Nasal cavity respiratory epithelium epithelial cell of viscerocranial mucosa (primary cell): ENCODE measurements at places on chromosomes 16 and 17. TPM values are rescaled to one million over a fixed set of nuclear protein-coding genes. Genes with fewer than 3 reads are reported as not detected.

The SRL gene
- under 0.01 TPM in 2 replicates for total RNA-seq

The GPR139 gene
- not detected in 2 replicates for total RNA-seq

The KDM6B gene
- total RNA-seq: 5.5 and 35.3 TPM in 2 replicates

The SPNS2 gene
- 3.2 and 14.7 TPM in 2 replicates for total RNA-seq

The TPSD1 gene
- total RNA-seq: not detected in 2 replicates

The YPEL2 gene
- 2.1 and 7.1 TPM in 2 replicates for total RNA-seq

The PMFBP1 gene
- 0.50 and 0.68 TPM in 2 replicates for total RNA-seq

The PRSS8 gene
- 31.1 and 54.2 TPM in 2 replicates for total RNA-seq

The CHST6 gene
- total RNA-seq: 1.0 and 2.8 TPM in 2 replicates

The ERCC4 gene
- total RNA-seq: 7.2 and 10.2 TPM in 2 replicates

The BCAR1 gene
- total RNA-seq: 30.1 and 77.1 TPM in 2 replicates

The C1QTNF8 gene
- total RNA-seq: not detected in 2 replicates

The TMIGD1 gene
- not detected in 2 replicates for total RNA-seq

The SYCE1L gene
- 0.14 and 0.34 TPM in 2 replicates for total RNA-seq

The RBBP6 gene
- 17.8 and 25.1 TPM in 2 replicates for total RNA-seq

The TNFAIP1 gene
- total RNA-seq: 44.8 and 49.6 TPM in 2 replicates

The SLC38A8 gene
- total RNA-seq: 0.34 TPM in 1 of 2 replicates, not detected in the other

The CDRT15 gene
- total RNA-seq: not detected in 2 replicates

The DHRS13 gene
- 7.9 and 10.0 TPM in 2 replicates for total RNA-seq

The OR1F1 gene
- 0.14 TPM in 1 of 2 replicates, not detected in the other for total RNA-seq

The TMEM204 gene
- under 0.01 and 0.28 TPM in 2 replicates for total RNA-seq

The LHX1 gene
- 2.7 TPM in 1 of 2 replicates, not detected in the other for total RNA-seq

The CENPX gene
- total RNA-seq: 11.7 and 17.8 TPM in 2 replicates

The PRAC1 gene
- total RNA-seq: not detected in 2 replicates

The CD68 gene
- 8.3 and 13.7 TPM in 2 replicates for total RNA-seq

The FNDC8 gene
- total RNA-seq: not detected in 2 replicates

The CORO1A gene
- total RNA-seq: 0.78 and 1.0 TPM in 2 replicates

The NSRP1 gene
- total RNA-seq: 17.4 and 18.8 TPM in 2 replicates

The CFAP119 gene
- 0.28 and 0.68 TPM in 2 replicates for total RNA-seq

The SLFN14 gene
- not detected in 2 replicates for total RNA-seq

The RNF222 gene
- total RNA-seq: 0.14 and 1.4 TPM in 2 replicates

The CTRB2 gene
- not detected in 2 replicates for total RNA-seq

The CHST4 gene
- under 0.01 and 0.85 TPM in 2 replicates for total RNA-seq

The PRDM7 gene
- not detected in 2 replicates for total RNA-seq

The CDH1 gene
- total RNA-seq: 438 and 526 TPM in 2 replicates

The KRTAP4-1 gene
- not detected in 2 replicates for total RNA-seq

The TLCD1 gene
- 5.0 and 7.2 TPM in 2 replicates for total RNA-seq

The ADORA2B gene
- total RNA-seq: 36.6 and 38.2 TPM in 2 replicates

The TRPV3 gene
- 0.36 and 5.5 TPM in 2 replicates for total RNA-seq

The GUCY2D gene
- total RNA-seq: 0.28 TPM in 1 of 2 replicates, not detected in the other

The DCTPP1 gene
- 15.5 and 25.6 TPM in 2 replicates for total RNA-seq

The ZNF276 gene
- total RNA-seq: 18.8 and 29.0 TPM in 2 replicates

The C16orf78 gene
- total RNA-seq: not detected in 2 replicates

The DBNDD1 gene
- 4.4 and 5.1 TPM in 2 replicates for total RNA-seq

The KRTAP2-1 gene
- not detected in 2 replicates for total RNA-seq

The TP53TG3F gene
- total RNA-seq: not detected in 2 replicates

The OSGIN1 gene
- total RNA-seq: 3.1 and 5.1 TPM in 2 replicates

The CIBAR2 gene
- not detected in 2 replicates for total RNA-seq

The ETV4 gene
- 2.3 and 4.8 TPM in 2 replicates for total RNA-seq

The OR3A3 gene
- total RNA-seq: not detected in 2 replicates

The PNMT gene
- total RNA-seq: not detected in 2 replicates

The NOG gene
- total RNA-seq: under 0.01 and 0.28 TPM in 2 replicates
